ENCODE measurements at places on chromosomes 4 and X. TPM values are rescaled to one million over a fixed set of nuclear protein-coding genes. Genes with fewer than 3 reads are reported as not detected.

Gene CXCL11
- total RNA-seq, result not detected

Gene FAM114A1
- 4.5 TPM for total RNA-seq

Gene EDA2R
- total RNA-seq, result 0.15 TPM

Gene PCSK1N
- not detected for total RNA-seq

Gene CD38
- 5.8 TPM for total RNA-seq

Gene HDAC8
- total RNA-seq, result 29.0 TPM

Gene FHIP1A
- total RNA-seq, result 0.04 TPM

Gene TLR6
- 64.7 TPM for total RNA-seq

Gene CCSER1
- total RNA-seq, result 14.4 TPM

Gene RBM46
- total RNA-seq, result not detected

Gene HTN1
- not detected for total RNA-seq

Gene TLR7
- 5.4 TPM for total RNA-seq

Gene RAB39B
- total RNA-seq, result 8.1 TPM

Gene C1QTNF7
- not detected for total RNA-seq

Gene MAML3
- total RNA-seq, result 2.6 TPM

Gene CSAG1
- not detected for total RNA-seq

Gene MYL5
- 24.6 TPM for total RNA-seq

Gene COL4A5
- not detected for total RNA-seq

Gene MND1
- 0.27 TPM for total RNA-seq

Gene ANKRD50
- total RNA-seq, result 0.61 TPM

Gene AKAP4
- total RNA-seq, result not detected

Gene TMEM35A
- not detected for total RNA-seq

Gene SSX3
- not detected for total RNA-seq

Gene DRD5
- total RNA-seq, result not detected

Gene ARHGEF38
- total RNA-seq, result not detected

Gene HSFX2
- total RNA-seq, result 0.51 TPM

Gene SASH3
- total RNA-seq, result 209 TPM

Gene HTN3
- not detected for total RNA-seq

Gene UGT2B11
- total RNA-seq, result not detected

Gene UGT2A1
- not detected for total RNA-seq

Gene GRID2
- total RNA-seq, result not detected

Gene ADD1
- 326 TPM for total RNA-seq

Gene GPR82
- total RNA-seq, result 0.35 TPM

Gene SYP
- total RNA-seq, result 0.82 TPM

Gene RADX
- total RNA-seq, result 8.5 TPM

Gene RIBC1
- 0.86 TPM for total RNA-seq

Gene NLGN3
- 0.67 TPM for total RNA-seq

Gene NWD2
- not detected for total RNA-seq

Measured in activated B cell treated with CpG ODN at 0.5 μM for 24 hours (primary cell).